ENCODE measurements at places on chromosomes 11 and 22. TPM values are rescaled to one million over a fixed set of nuclear protein-coding genes. Genes with fewer than 3 reads are reported as not detected.
A peak's percentile ranks its signal among the peaks of the same experiment; 100 is the strongest.

Gene BID
- 10.6 TPM for total RNA-seq

Gene CBL
- total RNA-seq: 31.1 TPM

Gene KDM2A
- total RNA-seq: 92.8 TPM

Gene PARVA
- total RNA-seq: 176 TPM

Gene PAMR1
- total RNA-seq: 15.6 TPM

Gene GLYAT
- total RNA-seq: 2.6 TPM

Gene ARHGAP42
- total RNA-seq: 120 TPM

Gene SAA2
- 2.6 TPM for total RNA-seq

DNA sequence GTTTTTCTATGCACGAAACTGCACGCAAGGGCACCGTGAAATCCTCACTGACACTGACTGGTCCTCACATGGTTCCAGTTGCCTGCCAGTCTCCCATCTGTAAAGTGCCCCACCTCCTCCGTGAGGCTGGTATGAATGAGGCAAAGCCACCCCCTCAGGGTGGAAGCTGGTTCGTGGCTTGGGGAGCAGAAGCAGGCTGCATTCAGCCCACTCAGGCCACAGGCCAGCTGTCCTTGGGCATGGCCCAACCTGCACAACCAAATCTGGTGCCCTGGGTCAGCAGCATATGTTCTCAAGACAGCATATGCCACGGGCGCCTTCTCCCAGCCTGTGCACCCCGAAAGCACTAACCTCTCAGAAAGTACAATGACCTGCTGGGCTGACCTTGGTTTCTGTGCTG, 29.3 kb downstream of the SERPINH1 start:
- DNase-seq: no peak

- no peak for DNase-seq
Measured at GRCh38 chr11:26228778-26229177, 103.2 kb upstream of the ANO3 start.

GRCh38 chr11:132158696-132159095, 788.3 kb downstream of the NTM start:
- no peak for DNase-seq

DNA sequence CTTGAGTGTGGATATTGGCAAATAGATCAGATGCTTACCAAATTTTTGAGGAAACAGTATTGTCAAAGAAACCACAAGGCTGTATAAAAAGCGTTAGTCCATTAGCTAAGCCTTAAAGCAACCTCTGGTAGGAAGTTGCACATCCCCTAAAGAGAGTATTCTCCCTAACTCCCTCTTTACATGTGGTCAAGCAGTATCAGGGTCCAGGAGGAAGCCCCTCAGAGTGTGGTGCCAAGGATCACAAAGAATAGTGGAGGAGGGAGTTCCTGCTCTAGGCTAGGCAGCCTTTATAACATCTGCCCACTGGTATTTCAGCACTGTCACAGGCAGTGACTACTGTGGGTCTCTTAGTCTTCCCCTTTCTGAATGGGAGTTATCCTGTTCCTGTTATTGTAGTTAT, 18.8 kb upstream of the AMPD3 start:
- no peak for DNase-seq

DNA sequence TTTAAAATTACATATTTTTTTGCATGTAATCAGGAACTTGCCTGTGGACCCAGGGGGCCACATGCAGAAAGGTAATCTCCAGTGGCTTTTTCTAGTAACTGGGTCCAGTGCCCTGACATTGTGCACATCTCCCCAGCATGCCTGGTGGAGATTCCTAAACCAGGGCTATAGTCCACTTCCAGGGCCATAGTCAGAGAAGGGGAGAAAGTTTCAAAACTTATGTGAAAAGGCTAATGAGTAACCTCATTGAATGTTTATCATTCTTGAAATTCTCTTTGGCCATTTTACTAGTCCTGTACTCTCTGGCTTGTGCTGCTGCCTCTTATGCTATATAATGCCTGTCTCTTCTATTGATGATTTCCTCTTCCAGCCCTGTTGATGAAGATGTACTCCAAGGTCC, 47.8 kb downstream of the BARX2 start:
- no peak for DNase-seq

DNA sequence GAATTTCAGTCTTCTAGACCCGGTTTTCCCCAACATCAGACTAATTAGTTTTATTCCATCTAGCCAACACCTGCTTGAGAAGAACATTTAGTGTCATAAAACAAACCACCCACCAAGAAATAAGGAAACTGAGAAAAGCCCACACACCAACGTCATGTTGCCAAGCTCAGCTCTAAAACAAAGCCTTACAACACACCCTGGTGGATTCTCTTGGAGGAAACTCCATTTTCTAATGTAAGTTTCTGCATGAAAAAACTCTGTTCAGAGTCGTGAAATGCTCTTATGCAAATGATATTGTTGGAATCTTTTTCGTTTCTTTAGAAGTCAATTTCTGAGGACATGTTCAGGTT, 105.0 kb upstream of the RAG2 start:
- no peak for DNase-seq

DNA sequence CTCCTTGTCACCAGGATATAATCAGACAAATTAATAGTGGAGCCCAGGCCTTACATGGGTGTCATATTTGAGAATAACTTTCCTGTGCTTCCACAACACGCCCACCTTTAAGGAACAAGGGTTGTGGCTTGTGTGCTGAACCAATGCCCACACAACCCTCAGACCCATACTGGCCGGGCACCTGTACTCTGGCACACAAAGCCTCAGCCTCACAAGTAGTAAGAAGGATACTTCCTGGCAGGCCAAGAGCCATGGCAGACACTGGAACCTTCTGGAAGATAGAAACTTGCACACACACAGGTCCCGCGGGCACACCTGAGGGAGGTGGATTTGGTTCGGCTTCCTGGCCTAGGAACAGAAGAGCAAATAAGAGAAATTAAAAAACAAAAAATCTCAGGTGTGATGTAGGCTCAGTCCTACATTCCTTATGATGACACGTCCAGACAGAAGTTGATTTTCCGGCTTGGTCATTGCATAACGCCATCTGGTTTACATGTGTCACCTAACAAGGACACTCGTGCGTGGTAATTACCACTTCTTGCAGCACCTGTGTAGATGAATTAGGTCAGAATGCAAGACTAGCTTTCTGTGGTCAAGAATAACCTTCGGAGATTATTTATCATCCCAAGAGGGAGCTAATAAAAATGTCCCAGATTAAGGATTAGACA, 5.8 kb upstream of the BRD1 start:
- DNase-seq: no peak

GRCh38 chr11:44625759-44626523, 60.5 kb downstream of the CD82 start:
- peak; percentile 49 for DNase-seq

GRCh38 chr11:132258875-132259274, 888.5 kb downstream of the NTM start:
- no peak for DNase-seq

DNA sequence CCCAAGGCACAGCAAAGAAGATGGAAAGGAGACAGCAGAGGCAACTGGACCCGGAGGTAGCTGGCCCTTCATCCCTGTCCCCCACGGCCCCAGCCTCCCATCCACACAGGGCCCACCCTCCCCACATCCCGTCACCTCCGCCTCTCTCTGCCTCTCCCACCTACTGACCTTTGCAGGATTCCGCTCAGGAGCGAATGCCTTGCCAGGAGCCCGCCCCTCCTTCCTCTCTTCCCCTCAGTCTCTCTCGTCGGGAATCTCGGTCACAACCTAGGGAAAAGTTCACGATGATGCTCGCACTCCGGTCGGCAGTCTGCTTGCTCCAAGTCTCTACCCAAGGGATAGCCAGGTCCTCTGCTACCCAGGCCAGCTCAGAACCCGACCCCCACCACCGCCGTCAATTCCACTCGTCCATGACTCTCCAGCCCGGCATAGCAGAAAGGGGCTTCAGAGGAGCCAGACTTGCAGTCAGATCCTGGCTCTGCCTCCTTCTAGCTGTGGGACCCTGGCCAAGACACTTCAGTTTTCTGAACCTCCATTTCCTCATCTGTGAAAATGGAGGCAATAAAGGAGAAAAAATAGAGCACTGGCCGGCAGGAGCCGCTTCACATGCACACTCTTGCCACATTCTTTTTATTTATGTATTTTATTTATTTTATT, 10.2 kb downstream of the AHNAK start:
- no peak for DNase-seq

DNA sequence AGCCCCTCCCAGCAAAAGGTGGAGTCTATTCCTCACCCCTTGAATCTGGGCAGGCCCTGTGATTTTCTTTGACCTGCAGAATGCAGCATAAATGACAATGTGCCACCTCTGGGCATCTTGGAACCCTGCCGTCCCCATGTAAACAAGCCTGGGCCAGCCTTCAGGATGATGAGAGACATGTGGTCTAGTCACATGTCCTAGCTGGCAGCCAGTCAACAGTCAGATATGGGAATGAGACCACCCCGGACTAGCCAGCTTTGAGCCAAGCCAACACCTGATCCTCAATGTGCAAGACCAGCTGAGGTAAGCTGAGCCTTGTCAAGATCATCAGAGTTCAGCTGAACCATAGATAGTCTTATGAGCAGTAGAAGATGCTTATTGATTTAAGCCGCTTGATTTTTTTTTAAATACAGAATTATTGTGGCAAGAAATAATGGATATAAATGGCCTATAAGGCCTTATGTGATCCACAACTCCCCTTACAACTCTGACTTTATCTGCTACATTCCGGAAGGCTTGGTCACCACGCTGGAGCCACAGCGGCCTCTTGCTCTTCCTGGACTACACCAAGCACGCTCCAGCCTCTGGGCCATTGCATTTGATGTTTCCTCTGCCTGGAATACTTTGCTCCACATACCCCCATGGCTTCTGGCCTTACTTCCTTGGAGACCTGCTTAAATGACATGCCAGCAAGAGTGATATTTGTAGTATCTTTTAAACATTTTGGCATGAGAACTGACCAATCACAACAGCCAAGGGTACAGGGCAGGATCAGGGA, 225.9 kb upstream of the SESN3 start:
- no peak for DNase-seq

GRCh38 chr11:134069426-134070341, 812 bp downstream of the JAM3 start:
- DNase-seq: peak; percentile 72

GRCh38 chr11:762421-763072, 14.7 kb downstream of the GATD1 start:
- peak; percentile 64 for DNase-seq

- DNase-seq: no peak
Measured at GRCh38 chr11:131690362-131690761, 319.9 kb downstream of the NTM start.

- no peak for DNase-seq
Measured at GRCh38 chr11:47514825-47515647, 37.9 kb downstream of the CELF1 start.

DNA sequence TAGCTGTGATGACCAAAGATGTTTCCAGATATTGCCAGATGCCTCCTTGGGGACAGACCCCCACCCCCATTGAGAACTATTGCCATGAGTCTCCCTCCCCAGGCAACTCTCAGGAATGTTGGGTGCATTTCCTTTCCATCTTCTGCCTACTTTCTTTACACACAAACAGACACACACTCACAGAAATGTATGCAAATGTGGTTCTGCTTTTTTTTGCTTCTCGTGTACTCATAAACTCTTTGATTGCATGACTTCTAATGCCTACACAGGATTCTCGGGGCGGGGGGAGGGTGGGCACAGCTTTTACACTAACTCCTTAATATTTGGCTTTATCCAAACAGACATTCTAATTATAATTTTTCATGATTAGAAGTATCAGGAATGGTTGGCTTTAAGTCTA, 53.3 kb upstream of the SUSD2 start:
- DNase-seq: no peak

- peak; percentile 53 for DNase-seq
Measured at GRCh38 chr11:2742611-2743426, 43.0 kb upstream of the KCNQ1OT1 start.

GRCh38 chr22:48192920-48193319, 1430.5 kb downstream of the TBC1D22A start:
- DNase-seq: no peak

GRCh38 chr11:81190546-81190945, 1543.1 kb downstream of the FAM181B start:
- no peak for DNase-seq
